ENCODE measurements at places on chromosomes 2 and 18.

DNA sequence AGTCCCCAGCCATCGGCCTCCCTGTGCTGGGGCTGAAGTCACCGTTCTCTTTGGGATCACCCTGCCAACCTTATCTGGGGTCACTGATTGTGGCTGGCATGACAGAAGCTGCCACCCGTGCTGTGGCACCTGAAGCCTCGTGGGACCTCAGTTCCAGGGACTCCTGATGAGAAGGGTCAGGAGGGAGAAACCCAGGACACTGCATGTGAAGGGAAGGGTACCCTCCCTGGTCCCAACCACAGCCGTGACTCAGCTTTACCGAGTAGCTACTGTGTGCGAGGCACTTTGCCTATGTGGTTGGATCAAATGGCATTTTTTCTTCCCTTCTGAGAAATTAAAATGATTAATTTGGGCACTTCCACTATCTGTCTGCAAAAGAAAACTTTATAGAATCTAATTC, 64.4 kb downstream of the SP110 start:
- DNase-seq: no peak

GRCh38 chr18:6219116-6219717, 195.5 kb downstream of the L3MBTL4 start:
- DNase-seq: no peak

DNA sequence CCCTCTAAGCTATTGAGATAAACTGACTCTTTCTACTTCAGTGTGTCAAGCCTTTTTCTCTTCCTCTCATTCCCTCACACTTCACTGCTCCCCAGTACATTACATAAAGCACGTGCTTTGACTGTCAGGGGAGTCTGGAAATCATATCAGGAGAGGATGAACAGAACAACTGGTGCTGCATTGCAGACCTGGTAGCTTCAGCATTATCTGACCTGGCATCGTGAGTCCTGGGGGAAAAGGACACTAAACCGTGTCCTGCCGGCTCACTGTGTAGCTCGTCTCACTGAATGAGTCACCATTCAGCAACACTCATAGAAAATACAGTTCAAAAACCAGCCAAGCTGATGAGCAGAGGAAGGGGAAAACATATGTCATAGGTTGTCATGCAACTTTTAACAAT, 108.5 kb upstream of the UNC80 start:
- DNase-seq: no peak

GRCh38 chr2:53660886-53661285, 106.7 kb upstream of the CHAC2 start:
- no peak for DNase-seq

DNA sequence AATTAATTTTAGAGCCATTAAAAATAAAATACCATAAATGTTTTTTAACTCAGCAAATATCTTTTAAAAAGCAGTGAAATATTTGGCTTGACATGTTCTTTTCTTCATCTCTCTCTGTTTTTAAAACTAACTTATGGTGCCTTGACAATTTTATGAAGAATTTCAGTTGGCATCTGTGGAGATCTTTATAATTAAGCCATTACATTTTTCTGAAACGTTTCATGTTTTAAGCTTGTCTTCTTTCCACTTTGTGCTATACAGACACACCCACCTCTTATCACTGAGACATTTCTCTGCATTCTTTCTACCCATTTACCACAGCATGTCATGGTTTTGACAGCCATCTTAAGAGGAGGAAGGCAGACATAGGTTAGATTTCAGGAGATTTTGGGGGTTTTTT, 915.1 kb upstream of the FSHR start:
- no peak for DNase-seq

DNA sequence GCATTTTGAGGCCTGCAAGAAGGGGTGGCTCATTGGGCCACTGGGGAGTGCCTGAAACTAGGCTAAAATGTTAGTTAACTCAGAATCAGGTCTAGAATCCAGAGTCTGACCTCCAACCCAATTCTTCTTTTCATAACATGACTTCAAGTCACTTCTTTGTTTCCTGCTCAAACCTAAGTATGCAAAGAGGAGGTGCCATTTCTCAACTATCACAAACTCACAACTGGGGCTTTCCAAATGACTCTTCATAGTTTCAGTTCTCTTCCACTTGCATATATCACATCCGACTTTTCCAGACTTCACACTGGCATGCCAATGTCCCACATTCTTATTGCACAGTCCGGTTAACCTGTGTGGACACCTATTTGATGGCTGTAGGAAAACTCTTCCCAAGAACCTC, 211.6 kb downstream of the TCF4 start:
- no peak for DNase-seq

DNA sequence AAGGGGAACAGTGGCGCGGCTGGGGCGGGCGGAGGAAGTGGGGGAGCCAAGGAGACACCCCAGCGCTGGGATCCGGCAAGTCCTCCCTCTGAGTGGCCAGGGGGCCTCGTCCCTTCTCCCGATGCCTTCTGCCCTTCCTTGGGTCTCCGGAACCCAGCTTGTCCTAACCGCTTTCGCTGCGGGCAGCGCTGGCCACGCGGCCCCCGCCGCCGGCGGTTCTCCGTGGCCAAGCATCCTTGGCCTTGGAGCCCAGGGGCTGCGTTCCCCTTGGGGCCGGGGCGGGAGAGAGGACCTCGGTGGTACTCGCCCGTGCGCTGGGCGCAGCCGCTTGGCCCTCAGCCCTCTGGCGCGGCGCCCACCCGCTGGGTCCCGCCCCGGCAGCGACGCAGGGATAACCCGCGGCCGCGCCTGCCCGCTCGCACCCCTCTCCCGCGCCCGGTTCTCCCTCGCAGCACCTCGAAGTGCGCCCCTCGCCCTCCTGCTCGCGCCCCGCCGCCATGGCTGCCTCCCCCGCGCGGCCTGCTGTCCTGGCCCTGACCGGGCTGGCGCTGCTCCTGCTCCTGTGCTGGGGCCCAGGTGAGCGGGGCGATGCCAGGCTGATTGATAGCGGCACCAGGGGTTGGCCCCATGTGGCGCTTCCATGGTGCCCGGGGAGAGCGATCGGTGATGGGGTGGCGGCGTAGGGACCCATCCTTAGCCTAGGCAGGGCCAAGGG, 128.7 kb downstream of the UXS1 start:
- DNase-seq: no peak

GRCh38 chr2:9610781-9611548, 19.8 kb downstream of the YWHAQ start:
- no peak for DNase-seq

- no peak for DNase-seq
These were observed 134.8 kb upstream of the CREB1 start for GRCh38 chr2:207394812-207395534.

GRCh38 chr2:192947352-192947751, 752.6 kb upstream of the TMEFF2 start:
- no peak for DNase-seq

GRCh38 chr2:38605298-38605830, 2.6 kb upstream of the HNRNPLL start:
- no peak for DNase-seq

GRCh38 chr2:160454070-160454797, 39.4 kb downstream of the RBMS1 start:
- DNase-seq: no peak

- DNase-seq: no peak
These were observed 162.3 kb downstream of the ACKR3 start for GRCh38 chr2:236731767-236732580.

GRCh38 chr2:25380023-25380422, 38.3 kb upstream of the DNMT3A start:
- no peak for DNase-seq

DNA sequence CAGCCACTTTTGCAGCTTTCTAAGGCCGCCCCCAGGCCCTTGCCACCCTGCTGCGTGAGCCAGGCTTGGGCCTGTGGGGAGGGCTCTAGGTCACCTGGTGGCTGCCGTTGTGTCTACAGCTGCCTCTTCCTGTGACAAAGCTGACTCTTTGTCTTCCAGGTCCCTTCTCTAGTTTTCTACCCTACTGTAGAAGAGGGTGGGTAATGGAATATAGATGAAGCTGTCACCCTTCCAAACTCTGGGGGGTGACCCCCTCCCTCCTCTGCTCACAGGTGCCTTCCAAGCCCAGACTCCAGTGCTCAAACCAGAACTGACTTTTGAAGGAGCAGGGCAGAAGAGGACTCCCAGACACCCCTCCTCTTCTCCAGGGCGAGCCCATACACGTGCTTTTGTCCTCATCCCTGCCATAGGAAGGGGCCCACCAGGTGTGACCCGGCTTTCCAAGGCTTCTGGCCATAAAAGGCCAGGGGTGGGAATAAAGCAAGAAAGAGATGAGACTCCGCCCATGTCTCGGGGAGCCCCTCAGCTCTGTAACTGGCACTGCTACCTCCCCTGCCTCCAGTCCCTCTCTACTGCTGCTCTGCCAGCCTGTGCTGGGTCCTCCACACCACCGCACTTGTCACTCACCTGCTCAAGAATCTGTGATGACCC, 17.9 kb upstream of the SDC1 start:
- DNase-seq: no peak

DNA sequence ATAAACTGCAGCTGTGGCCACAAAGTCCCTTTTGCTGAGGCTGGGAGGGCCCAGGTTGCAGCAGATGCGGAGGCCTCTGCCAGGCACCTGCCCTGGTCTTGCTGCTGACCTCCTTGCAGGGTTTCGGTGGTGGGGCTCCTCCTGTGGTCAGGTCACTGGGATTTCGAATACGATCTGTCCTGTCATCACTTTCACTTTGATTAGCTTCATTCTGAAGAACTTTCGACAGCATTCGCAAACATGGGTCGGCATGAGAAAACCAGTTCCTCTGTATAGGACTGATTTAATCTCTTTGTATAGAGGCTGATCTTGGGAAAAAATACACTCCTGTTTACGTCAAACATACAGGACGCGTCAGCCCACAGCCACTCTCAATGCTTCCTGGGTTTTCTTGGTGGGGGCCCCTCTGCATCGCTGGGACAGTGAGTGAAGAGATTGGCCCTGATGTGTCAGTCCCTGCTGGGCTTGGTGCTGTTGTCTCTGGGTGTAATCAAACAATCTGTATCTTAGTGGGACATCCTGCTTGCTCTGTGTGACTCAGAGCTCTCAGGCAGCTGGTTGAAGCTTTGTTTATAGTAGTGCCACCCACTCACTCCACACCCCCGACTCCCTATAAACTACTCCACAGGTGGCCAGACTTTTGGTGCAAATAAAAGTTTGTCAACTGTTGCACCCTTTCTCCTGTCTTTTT, 209.4 kb upstream of the CXCR4 start:
- peak; percentile 89 for DNase-seq

DNA sequence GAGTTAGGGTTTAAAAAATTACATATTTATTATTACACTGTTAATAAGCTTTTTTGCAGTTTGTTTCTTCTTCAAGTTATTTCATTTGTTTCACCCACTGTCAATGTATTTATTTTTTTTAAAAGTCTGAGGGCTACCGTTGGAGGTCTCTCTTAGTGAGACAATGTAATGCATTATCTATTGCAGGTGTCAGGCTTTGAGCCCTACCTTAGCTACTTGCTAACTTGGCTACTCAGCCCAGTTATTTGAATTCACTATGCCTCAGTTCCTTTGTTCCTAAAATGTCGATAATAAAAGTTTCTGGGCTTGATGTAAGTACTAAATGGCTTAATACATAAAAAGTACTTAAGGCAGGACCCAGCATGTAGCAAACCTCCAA, 458 bp upstream of the TFPI start:
- no peak for DNase-seq

GRCh38 chr18:634551-635045, 22.9 kb upstream of the TYMS start:
- no peak for DNase-seq

DNA sequence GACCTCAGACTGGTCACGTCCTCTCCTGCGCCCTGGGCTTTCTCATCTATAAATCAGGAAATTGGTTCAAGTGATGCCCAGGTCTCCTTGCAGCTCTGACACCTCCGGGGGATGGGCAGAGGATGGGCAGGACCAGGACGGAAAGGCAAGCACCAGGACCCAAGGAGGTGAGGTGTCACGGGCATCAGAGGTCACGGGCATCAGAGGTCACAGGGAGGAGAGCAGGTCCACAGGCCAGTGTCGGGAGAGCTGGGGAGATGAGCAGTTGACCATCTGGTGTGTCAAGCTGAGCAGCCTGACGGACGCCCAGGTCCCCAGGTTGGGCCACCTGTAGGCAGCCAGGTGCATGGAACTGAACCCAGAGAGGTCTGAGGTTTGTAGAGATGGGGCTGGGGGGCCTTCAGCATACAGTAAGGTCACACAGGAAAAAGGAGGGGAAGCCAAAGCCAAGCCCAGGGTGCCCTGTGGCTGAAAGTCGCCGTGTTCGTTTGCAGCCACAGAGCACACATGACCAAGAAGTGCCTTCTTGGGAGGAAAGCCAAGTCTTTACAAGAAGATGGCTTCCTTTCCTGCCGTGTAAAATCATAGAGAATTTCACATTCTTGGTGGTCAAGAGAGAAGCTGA, 240.4 kb downstream of the ATAD2B start:
- no peak for DNase-seq

DNA sequence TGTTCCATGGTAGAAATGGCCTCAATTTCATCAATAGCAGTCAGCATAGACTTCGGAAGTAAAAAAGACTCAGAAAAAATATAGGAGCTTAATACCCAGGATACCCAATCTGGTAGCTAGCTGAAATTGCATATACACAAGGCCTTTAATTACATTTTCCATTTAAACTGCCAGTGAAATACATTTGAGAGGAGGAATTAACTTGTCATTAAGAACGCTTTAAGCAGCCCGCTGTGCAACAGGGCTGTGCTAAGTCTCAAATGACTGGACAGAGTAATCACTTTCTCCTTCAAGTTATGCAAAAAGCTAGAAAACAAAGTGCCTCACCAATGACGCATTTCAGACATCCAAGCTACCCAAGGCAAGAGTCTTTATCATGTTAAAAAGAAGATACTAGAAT, 558.8 kb downstream of the MBD2 start:
- DNase-seq: no peak

DNA sequence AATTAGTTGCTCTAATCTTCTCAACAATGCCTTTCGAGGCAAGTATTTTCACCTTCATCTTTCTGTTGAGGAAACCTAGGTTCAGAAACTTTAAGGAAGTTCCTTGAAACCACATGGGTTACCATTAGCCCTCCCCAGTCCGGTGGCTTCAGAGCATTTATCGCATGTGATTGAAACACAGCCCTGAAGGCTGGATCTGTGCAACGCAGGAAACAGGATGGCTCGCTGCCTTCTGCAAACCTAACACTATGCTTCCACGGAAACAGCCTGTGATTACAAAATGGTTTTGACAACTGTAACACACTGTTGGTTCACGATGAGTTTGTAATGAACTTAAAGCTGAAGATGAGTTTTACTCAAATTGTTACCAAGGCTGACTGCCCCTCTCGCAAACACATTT, 68.5 kb downstream of the EPB41L3 start:
- no peak for DNase-seq

GRCh38 chr2:60857056-60857455, 24.3 kb upstream of the REL start:
- DNase-seq: no peak

DNA sequence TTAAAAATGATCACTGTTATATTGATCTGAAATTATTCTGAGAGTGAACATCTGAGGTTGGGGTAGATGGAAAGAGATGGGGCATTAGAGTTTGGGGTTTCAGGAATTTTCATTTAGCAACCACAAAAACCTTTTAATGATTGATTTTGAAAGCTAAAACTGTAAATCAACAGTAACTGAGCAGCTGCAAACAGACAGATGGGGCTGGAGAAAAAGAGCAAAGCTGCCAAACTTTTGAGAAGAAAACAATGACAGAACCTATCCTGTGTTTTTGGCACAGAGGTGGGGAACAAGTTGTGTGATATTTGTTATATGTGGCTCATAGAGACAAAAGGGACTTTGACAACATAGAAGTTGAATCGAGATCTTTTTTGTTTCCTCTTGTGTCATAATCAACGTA, 415.8 kb upstream of the DSEL start:
- no peak for DNase-seq
